ENCODE measurements at places on chromosomes 7 and 10. TPM values are rescaled to one million over a fixed set of nuclear protein-coding genes. Genes with fewer than 3 reads are reported as not detected.
A peak's percentile ranks its signal among the peaks of the same experiment; 100 is the strongest.

DNA sequence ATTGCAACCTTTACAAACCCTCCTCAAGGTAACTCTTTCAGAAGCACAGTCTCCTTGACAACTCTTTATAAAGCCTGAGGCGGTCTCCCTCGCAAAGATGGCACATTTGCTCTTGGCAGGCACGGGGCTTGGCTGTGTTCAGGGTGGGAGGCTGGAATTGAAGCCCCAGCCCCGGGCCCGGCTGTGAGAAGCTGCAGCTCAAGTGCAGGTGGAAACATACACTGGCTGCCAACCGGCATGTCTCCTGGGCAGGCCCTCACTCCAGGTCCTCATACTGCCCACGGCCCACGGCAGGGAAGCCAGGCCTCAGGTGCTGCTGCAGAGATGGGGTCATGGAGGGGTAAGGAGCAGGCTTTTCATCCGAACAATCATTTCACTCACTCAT is 194.5 kb downstream of the TCERG1L start:
- DNase-seq: no peak

GRCh38 chr10:38032886-38033285 is 22.4 kb downstream of the ZNF33A start:
- no peak for DNase-seq

- DNase-seq: no peak
These were observed 46.9 kb upstream of the GPAM start for GRCh38 chr10:112230325-112230988.

DNA sequence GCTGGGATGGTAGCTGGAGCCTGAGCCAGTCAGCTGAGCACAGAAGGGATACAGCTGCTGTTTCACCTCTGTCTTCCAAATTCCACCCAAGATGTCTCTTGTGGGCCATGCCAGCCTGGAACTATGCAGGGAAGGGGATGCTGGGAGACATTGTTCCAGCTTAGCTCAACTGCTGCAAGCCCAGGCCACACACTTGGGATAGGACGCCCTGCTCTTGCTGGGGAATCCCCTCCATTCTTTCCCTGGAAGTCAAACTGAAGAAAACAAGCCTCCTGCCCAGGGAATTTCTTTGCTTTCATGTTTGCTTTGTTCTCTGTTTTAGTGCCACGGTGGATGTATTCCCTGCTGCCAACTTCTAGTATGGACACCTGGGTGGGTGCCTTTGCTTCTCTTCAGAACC is 55.2 kb upstream of the CDK13 start:
- DNase-seq: no peak

DNA sequence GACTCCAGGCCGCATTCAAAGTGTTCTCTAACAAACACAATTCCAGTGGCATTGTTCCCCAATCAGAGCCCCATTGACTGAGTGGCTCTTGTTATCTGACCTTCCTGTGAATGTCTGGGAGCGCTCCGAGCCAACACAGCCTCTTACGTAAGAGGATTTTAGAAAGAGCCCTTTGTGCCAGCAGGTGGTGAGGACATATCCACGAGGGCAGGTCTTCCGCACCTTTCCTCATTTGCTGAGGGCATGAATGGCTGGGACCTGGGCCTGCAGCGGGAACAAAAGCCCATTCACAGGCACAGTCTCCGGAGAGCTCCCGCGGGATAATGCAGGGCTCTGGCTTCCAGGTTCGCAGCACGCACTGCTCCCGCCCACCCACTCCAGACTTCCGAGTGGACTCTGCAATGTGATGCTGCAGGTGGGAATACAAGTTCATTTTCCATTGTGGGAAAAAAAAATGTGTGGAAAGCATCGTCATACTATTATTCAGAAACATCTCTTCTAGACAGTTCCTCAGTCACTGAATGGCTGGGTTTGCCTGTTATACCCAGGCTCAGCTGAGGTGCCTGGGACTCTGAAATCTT is 295.0 kb upstream of the IGFBP3 start:
- DNase-seq: peak; percentile 34

DNA sequence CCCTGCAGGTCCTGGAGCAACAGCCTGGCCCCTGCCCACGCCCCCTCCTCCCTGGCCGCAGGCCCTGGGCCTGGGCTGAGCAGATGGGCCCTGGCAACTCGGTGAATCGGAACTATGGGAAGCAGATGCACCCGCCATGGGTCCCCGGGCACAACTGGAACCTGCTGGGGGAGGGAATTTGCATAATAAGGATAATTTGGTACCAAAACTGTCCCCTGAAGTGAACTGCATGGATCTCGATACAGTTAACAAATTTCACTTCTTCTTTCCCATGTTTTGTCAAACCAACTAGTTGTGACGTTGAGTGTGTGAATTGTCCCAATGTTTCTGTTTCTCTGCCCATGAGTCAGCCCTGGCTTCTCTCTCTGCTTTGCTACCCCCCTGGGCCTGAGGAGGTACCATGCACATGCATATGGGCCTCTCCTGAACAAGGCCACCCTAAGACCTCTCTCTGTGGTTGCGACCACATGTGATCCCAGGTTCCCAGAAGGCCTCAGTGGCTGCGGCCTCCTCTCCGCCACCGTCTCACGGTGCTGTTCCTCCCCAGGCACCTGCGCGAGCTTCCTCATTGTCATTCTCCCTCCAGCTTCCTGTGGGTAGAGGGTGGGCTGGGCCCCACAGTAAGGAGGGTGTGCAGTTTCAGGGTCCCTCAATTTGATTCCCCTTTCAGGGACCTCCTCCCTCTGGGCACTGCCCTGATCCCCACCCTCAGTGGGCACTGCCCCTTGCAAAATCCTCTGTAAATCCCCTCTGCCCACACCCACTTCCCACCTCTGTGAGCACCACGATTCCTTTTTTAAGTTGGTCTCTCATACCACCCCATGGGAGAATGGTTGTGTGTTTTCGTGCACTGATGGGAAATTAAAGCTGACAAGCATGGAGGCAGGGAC is 40.0 kb downstream of the FIGNL1 start:
- no peak for DNase-seq

- peak; percentile 40 for DNase-seq
These were observed 170.0 kb downstream of the PRKCQ start for GRCh38 chr10:6409971-6410643.

DNA sequence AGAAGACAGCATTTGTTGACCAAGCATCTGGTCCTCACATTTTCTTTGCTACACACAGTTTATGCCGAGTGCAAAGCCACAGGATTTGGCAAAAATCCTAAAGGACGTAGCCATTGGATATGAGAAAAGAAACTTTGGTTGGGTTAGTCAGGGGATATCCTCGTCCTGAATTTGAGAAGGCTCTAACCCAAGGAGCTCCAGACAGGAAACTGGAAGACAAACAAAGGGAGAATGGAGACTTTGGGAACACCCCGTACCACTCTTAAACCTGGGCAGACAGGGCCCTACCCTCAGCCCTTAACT is 146.6 kb upstream of the FRMD4A start:
- no peak for DNase-seq

DNA sequence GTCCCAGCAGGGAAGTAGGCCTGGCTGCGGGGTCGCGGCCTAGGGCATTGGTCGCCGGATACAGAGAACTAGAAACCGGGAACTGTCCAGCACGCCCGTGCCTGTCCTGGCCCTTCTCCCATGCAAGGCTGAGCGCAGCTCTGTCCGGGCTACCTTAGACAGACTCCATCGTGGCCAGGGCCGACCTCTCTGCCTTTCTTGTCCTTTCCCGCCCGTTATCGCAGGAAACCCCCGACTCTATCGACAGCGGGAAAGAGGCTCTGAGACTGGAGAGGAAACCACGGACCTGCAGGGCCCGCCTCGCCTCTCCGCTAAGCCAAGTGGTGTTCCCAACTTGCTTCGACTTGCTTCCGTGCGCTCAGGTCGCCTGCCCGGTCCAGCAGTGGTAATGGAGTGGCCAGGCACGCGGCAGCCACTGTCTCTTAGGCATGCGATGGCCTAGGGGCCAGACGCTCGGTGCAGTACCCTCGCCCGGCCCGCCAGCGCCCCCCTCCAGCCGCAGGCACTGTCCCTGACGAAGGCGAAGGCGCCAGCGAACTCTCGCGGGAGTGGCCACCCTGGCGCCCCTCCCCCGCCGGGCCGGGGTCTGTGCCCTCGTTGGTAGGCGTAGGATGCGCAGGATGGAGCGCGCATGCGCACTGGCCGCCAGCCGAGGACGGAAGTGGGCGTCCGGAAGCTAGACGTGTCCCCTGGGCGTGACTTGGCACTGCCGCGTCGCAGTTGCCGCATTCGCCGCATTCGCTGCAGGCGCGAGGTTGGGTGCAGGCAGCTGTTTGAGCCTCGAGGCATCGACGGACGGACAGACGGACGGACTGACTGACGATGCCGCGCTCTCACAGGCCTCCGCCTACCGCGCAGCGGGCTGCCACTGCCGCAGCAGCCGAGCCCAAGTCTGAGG is 54.4 kb downstream of the MCMBP start:
- DNase-seq: peak; percentile 91

DNA sequence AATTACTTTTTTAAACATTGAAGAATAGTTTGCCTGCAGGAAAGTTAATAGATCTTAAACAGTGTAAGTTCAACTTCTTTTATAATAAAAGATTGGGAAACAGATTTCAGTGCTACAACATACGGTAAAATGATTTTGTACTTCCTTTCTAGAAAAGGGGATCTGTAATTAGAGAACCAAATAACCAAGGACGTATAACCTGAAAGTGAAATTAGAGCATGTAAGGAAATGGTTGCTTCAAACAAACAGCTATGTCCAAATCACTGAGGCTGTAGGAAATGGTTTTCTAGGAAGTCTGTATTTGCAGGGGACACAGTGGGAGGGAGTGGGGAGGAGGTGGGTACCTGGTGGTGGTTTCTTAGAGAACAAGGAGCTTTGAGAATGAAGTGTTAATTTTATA is 57.9 kb upstream of the EXOC6 start:
- no peak for DNase-seq

GRCh38 chr10:27099448-27099847 is 846 bp downstream of the ANKRD26 start:
- no peak for DNase-seq

DNA sequence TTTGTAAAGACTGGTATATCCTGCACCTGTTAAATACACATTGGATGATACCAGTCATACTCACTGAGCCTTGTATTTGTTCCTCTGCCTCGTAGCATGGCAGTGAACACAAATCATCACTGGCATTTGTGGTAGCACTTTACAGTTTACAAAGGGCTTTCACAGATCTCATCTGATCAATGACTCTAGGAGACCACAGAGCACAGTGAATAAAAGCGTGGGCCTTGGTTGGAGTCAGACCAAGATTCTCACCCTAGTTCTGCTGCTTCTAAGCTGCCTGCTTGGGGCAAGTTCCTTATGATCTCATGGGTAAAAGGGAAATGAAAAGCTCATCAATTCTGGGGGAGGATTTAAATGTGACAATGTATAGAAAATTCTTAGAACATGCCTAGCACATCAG is 129.9 kb upstream of the AGK start:
- DNase-seq: no peak

- peak; percentile 90 for DNase-seq
These were observed at the start of gene GTF2IRD1 for GRCh38 chr7:74453322-74454011. Gene GTF2IRD1 (plus strand): TSS chr7:74453906. CDS start chr7:74508081, 54,175 bp downstream.

DNA sequence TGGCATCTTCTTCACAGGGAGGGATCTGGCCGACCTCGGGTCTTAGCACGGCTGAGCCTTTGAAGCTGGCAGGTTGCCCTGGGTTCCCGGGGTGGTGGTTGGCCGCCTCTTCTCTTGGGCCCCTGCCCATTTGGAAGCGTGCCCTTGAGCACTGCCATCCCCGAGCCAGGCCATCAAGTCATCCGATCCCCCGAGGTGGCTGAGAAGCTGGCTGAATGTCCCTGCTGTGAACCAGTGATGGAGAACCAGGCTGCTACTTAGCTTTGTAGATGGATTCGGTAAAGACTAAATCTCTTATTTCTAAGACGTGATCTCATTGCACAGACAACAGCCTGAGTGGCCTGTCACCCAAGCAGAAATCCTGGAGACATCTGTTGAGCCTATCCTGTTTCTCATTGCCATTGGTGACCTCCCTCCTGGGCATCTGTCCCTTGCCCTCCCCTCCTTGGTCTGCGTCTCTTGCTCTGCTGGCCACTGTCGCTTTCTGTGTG is 74.3 kb downstream of the GRK5 start:
- no peak for DNase-seq

GRCh38 chr7:18393465-18394118 is 102.0 kb upstream of the HDAC9 start:
- no peak for DNase-seq

GRCh38 chr10:131277278-131277677 is 34.2 kb downstream of the TCERG1L start:
- no peak for DNase-seq

GRCh38 chr7:141702047-141702567 is at the start of gene DENND11:
Gene DENND11 (minus strand): TSS chr7:141702166. CDS start chr7:141702153, 13 bp downstream.
- DNase-seq: peak; percentile 83

GRCh38 chr10:3584926-3585784 is 199.9 kb downstream of the KLF6 start:
- no peak for DNase-seq

DNA sequence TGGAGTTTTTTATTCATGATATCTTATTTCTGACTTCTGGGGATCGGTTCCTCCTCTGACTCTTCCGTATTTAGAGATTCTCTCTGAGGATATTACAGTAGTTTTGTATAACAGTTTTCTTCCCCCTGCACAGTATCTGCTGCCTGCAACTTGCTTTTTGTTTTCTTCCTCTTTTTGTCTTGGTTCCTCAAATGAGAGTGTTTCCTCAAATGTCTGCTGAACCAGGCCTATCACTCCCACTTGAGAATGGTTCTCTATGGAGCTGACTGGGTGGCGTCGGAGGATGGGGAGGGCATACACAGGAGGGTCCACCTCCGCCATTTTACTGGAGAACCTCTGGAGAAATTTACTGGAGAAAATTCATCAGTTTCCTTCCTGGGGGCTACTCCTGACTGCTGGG is 27.7 kb downstream of the ARHGAP22 start:
- DNase-seq: no peak

- DNase-seq: no peak
These were observed 39.7 kb upstream of the SAMD8 start for GRCh38 chr10:75071756-75072155.

DNA sequence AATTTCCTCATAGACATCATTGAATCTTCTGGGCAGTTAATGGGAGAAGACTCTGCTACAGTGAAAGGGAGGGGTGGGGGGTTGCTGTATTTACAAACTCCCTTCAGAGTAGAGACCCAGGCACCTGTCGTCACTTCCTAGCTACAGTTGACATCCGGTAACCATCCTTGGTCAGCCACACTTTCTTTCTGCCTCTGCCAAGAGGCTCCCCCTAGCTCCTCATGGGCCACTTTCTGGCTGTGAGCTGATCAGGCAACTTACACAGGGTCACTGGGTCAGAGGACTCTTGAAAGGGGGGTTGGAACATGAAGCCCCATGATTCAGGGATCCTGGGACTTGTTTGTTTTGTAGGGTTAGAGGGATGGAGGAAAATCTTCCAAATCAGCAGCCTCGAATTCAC is 1.2 kb downstream of the TECPR1 start:
- DNase-seq: no peak

- DNase-seq: no peak
These were observed 187.7 kb downstream of the DOCK4 start for GRCh38 chr7:112018305-112019030.

Gene FFAR4
- 0.04 TPM for polyA plus RNA-seq

Gene FOXI2
- polyA plus RNA-seq: not detected

Gene GSTO2
- polyA plus RNA-seq: 1.4 TPM

Gene SLC25A28
- 38.0 TPM for polyA plus RNA-seq

Gene GPR26
- polyA plus RNA-seq: not detected

Gene SPDYE5
- polyA plus RNA-seq: 1.5 TPM

Gene XRCC2
- 1.2 TPM for polyA plus RNA-seq

Gene CDH23
- 1.5 TPM for polyA plus RNA-seq

Gene PAPSS2
- polyA plus RNA-seq: 38.3 TPM

Gene TMEM270
- polyA plus RNA-seq: 0.47 TPM

Gene EGR2
- polyA plus RNA-seq: 16.1 TPM

Gene THSD7A
- 4.0 TPM for polyA plus RNA-seq

Gene CPA1
- 5.8 TPM for polyA plus RNA-seq

Gene PKD2L1
- polyA plus RNA-seq: 0.88 TPM

Gene TMEM176B
- polyA plus RNA-seq: 175 TPM

Gene ZNF736
- polyA plus RNA-seq: not detected

Gene GPR146
- 2.1 TPM for polyA plus RNA-seq

Gene AKR1C8
- polyA plus RNA-seq: 0.19 TPM

All from hepatocyte (in vitro differentiated cells).